ENCODE measurements at places on chromosomes 16 and 17. TPM values are rescaled to one million over a fixed set of nuclear protein-coding genes. Genes with fewer than 3 reads are reported as not detected.

DNA sequence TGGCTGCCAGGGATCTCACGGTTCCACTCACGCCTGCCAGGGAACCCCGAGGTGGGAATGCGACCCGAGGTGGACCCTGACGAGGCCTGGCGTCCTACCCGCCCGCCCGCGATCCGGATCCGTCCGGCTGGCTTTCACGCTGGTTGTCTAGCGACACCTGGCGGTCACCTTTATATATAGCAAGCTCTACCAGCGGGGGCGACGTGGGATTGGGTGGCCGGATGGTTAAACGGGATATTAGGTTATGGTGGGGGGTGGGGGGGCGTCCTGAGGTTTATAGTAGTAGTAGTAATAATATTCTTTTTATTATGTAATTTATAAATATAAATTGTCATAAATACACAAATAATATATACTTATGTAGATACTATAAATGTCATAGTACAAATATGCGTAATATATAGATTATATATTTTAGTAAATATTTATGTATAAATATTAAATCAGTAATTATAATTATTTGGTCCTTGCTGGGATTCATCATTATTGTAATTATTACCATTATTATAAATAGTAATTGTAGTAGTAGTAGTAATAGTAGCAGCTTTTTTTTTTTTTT, 136.9 kb downstream of the KCNJ12 start:
- peak; percentile 66 for DNase-seq

GRCh38 chr17:51802544-51802943, 356.0 kb downstream of the CA10 start:
- DNase-seq: no peak

- no peak for DNase-seq
Observed at GRCh38 chr16:17138801-17139200, 332.0 kb downstream of the XYLT1 start.

DNA sequence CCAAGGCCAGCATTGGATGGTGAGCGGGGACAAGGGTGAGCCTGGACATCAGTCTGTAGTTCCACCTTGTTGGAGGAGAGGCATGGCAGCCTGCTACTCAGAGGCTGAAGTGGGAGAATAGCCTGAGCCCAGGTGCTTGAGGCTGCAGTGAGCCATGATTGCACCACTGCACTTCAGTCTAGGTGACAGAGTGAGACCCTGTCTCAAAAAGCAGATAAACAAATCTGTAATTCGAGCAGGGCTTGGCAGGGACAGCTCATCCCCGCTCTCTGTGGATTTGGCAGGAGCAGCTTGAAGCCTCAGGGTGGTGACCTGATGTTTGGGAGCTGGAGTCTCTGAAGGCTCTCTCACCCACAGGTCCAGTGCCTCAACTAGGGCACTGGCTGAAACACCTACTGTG, 38.6 kb upstream of the ZCCHC14 start:
- DNase-seq: no peak

GRCh38 chr16:4315186-4316107, at the start of gene GLIS2:
Gene GLIS2 (plus strand): TSS chr16:4316067. CDS start chr16:4332281, 16,214 bp downstream.
- peak; percentile 93 for DNase-seq

- DNase-seq: no peak
Observed at GRCh38 chr16:13021996-13022395, 120.6 kb downstream of the SHISA9 start.

- DNase-seq: no peak
Observed at GRCh38 chr16:85027958-85028684, 526 bp downstream of the KIAA0513 start.

- no peak for DNase-seq
Observed at GRCh38 chr17:742147-742793, 9.8 kb downstream of the GEMIN4 start.

GRCh38 chr17:79991140-79991923, 44.3 kb downstream of the TBC1D16 start:
- DNase-seq: peak; percentile 74

DNA sequence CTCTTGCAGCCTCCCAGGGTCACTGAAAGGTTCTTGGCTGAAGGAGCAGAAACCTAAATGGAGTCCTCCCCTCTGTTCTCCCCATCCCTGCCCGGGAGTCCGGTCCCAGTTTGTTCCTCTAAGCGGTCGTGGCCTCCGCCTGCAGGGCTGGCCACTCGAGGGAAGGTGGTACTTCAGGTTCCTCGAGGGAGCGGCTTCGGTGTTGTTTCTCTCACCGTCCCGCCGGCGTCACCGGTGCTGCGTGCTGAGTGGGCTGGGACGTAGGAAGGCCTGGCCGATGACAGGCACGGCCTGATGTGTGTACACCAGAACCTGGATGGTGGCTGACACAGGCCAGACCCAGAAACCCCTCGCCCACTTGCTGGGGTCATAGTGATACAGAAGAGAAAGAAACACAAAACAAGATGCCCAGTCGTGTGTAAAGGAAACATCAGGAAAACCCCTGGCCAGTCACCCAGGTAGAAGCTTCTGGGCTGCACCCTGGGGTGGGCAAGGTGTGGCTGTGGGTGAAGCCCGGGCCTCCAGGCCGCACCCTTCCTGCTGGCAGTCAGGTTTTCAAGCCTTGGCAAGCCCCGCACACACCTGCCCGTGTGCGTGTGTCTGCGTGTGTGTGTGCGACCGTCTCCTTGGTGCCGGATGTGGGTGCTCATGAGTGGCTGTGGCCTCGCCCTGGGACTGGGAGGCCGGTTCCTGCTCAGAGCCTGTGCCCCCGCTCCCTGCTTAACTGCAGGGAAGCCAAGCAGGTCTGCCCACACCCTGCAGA, 52.0 kb downstream of the BAIAP2 start:
- no peak for DNase-seq

- peak; percentile 42 for DNase-seq
Observed at GRCh38 chr17:5122586-5123342, 6.9 kb downstream of the USP6 start.

DNA sequence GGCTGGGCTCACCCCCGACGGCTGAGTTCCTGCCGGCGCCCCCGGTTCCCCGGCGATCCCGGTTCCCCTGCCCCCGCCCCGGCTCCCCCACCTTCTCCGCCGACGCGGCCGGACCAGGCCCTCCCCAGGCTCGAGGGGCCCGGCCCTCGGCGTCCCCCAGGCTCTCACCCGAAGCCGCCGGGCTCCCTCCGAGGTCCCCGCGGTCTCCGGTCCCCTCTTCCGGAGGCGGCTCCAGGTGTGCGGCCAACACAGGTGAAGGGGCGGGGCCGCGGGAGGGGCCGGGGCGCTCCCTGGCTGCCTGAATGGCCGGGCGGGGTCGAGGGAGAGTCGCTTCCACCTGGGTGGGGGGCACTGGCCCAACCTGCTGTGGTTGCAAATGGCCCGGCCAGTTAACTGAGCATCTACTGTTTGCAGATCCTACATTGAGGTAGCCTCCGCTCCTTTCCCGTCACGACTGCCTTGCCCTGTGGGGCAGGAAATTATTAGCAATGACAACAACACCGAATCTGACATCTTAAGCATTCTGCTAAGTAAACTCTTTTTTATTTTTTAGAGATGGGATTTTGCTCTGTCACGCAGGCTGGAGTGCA, at the start of gene BICDL2:
TSS of gene BICDL2 (minus strand) at position 219 of the 590 bp plus-strand sequence. CDS start 1,448 bp downstream, outside the sequence.
- no peak for DNase-seq

GRCh38 chr16:78584213-78584860, 484.9 kb downstream of the WWOX start:
- DNase-seq: no peak

Gene EPN3
- polyA plus RNA-seq: 7.4 TPM

Gene SDK2
- 5.4 TPM for polyA plus RNA-seq

Gene NECAB2
- 0.69 TPM for polyA plus RNA-seq

Gene ABCC6
- 18.3 TPM for polyA plus RNA-seq

Gene ABHD15
- polyA plus RNA-seq: 4.2 TPM

Gene CCL8
- 0.68 TPM for polyA plus RNA-seq

Gene KRTAP4-1
- polyA plus RNA-seq: not detected
